ENCODE measurements at places on chromosomes 2 and 18.

GRCh38 chr2:127712999-127713398 is 11.7 kb downstream of the SFT2D3 start:
- DNase-seq = peak; percentile 14

DNA sequence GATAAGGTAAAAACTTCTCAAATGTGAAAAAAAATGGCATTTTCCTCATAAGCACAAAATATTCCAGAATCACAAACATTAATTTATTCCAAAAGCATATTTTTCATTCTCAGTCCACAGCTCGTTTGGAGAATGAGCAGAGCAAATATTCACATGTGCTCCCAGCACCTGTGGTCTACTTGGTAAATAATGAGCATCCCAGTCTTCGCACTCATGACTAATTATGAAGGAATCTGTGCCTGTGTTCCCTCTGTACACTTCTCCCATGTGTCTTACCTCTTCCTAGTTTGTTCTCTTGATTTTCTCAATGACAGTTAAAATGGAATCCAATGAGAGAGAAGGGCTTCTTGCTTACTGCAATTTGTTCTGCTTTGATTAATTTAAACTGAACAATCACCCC is 671.0 kb upstream of the SOX11 start:
- no peak for DNase-seq

- no peak for DNase-seq
Observed at GRCh38 chr2:7997279-7997678, 684.6 kb upstream of the ID2 start.

- DNase-seq = no peak
Observed at GRCh38 chr18:72675394-72675793, 131.3 kb upstream of the CBLN2 start.

DNA sequence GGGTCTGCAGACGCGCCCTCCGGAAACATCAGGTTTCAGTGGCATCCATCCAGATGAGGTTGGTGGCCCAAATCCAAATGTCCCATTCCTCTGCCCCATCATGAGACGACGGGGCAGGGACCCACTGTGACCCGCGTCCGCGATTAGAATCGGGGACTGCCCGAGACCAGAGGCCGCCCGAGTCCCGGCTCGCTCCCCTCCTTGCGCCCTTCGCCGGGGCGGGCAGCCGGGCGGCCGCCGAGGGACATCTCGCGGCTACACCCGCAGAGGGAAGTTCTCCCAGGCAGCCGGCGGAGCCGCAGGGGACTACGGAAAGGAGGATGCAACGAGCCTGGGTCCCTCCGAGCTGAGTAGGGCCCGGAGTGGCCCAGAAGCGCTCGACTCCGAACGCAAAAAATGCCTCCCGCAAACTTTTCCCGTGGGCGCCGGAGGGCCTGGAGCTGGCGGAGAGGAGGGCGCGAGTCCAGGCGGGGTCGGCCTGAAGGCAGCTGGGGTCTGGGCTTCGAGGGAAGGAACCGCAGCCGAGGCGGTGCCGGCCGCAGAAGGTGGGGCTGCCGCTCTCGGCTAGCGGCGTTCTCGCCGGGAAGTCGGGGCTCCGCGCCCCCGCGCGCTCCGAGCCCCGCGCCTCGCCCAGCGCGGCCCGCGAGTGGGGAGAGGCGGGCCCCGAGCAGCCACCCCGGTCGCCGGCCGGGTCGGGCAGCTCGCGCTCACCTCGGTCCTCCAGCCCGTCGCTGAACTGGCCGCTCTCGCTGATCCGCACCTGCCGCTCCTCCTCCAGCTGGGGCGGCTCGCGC is 580 bp downstream of the TMEM163 start:
- peak; percentile 29 for DNase-seq

GRCh38 chr2:105546628-105546974 is 147.8 kb upstream of the FHL2 start:
- no peak for DNase-seq

DNA sequence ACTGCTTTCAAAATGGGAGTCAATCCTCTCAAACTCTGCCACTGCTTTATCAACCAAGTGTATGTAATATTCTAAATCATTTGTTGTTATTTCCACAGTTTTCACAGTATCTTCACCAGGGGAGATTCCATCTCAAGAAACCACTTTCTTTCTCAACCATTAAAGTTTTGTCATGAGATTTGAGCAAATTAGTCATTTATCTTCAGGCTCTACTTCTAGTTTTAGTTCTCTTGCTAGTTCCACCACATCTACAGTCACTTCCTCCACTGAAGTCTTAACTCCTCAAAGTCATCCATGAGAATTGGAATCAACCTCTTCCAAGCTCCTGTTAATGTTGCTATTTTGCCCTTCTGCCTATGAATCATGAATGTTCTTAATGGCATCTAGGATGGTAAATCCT is 545.8 kb downstream of the ARHGAP15 start:
- DNase-seq = no peak
